ENCODE measurements at places on chromosomes 1 and 21.
A peak's percentile ranks its signal among the peaks of the same experiment; 100 is the strongest.

DNA sequence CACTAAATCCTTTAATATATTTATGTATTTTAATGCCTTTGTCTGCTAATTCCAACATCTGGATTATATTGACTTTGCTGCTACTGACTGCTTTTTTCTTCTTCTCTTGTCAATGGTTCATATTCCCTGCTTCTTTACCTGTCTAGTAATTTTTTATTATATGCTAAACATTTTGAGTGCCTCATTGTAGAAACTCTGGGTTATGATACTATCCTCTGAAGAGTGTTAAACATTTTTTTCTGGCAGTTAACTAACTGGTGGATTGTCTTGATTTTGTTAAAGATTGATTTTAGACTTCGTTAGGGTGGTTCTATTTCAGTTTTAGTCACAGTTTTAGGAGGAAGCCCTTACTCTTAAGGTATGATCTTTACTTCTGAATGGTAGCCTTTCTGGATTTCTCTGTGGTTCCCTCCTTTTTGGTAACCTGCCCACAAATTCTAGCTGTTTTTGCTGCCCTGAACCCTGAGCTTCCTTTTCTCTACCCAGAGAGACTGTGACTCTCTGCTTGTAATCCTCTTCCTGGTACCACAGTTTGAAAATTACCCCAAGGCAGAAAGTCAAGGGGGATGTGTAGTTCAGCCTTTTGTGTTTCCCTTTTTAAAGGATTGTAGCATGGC is 81.9 kb downstream of the DHRS3 start:
- no peaks in the 10 kb centered on the region for H3K27me3 ChIP-seq
- H3K4me3 ChIP-seq, result no peak overlapping the region
- H3K27ac ChIP-seq, result no peak overlapping the region
- no peaks in the 10 kb centered on the region for H3K36me3 ChIP-seq
- no peaks in the 10 kb centered on the region for H3K4me1 ChIP-seq

GRCh38 chr1:110945626-110946025 is 18.1 kb downstream of the LRIF1 start:
- H3K4me3 ChIP-seq, result no peak overlapping the region
- H3K4me1 ChIP-seq, result no peaks in the 10 kb centered on the region
- peaks cover 30% of the 10 kb centered on the region for H3K36me3 ChIP-seq
- no peaks in the 10 kb centered on the region for H3K27me3 ChIP-seq
- no peak overlapping the region for H3K27ac ChIP-seq
- DNase-seq, result no peak

DNA sequence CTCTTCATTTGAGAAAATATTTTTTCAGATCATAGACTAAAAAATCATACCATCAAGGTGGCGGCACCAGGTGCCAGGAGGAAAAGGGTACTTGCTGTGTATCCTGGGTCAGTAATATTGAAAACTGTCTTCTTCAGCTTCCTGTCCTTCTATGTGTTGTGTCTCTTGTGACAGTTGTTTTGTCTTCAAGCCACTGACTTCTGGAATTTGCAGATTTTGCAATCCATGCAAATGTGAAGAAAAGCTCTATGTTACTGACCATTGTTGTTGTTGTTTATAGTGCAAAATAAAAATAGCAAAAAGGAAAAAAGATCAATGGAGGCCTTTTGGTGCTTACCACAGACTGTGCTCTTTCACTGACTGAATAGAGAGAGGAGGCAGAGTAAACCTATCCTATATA is 83.2 kb upstream of the RHOU start:
- no peaks in the 10 kb centered on the region for H3K36me3 ChIP-seq
- DNase-seq, result no peak
- no peaks in the 10 kb centered on the region for H3K4me1 ChIP-seq
- H3K27me3 ChIP-seq, result no peaks in the 10 kb centered on the region

DNA sequence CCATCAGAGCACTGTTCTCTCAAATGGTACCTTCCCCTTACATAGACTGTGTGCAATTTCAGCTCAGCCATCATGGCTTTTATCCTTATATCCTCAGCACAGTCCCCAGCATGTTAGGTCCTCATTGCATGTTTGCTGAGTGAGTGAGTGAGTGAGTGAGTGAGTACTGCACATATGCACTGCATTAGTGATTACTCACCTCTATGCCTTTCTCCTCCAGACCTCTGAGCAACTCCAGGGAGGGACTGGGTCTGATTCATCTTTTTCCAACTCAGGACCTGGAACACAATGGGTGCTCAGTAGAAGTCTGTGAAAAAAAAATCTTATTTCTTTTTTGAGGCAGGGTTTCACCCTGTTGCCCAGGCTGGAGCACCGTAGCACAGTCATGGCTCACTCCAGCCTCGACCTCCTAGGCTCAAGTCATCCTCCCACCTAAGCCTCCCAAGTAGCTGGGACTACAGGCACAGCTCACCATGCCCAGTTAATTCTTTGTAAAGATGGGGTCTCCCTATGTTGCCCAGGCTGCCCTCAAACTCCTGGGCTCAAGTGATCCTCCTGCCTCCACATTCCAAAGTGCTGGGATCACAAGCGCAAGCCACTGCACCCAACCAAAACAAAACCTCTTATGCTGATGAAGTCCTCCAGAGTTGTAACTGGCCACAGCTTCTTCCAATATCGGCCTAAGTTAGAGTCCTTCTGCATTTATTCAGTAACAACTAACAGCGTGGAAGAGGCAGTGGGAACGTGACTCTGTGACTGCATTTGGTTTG is 23.7 kb downstream of the RNU5D-1 start:
- no peak for DNase-seq
- no peaks in the 10 kb centered on the region for H3K36me3 ChIP-seq
- H3K4me1 ChIP-seq, result no peaks in the 10 kb centered on the region
- H3K27me3 ChIP-seq, result no peaks in the 10 kb centered on the region

GRCh38 chr1:182003953-182004586 is 57.4 kb downstream of the ZNF648 start:
- no peak for DNase-seq
- H3K4me3 ChIP-seq, result no peak overlapping the region
- H3K4me1 ChIP-seq, result no peaks in the 10 kb centered on the region
- no peaks in the 10 kb centered on the region for H3K36me3 ChIP-seq
- H3K27ac ChIP-seq, result no peak overlapping the region
- H3K27me3 ChIP-seq, result no peaks in the 10 kb centered on the region

DNA sequence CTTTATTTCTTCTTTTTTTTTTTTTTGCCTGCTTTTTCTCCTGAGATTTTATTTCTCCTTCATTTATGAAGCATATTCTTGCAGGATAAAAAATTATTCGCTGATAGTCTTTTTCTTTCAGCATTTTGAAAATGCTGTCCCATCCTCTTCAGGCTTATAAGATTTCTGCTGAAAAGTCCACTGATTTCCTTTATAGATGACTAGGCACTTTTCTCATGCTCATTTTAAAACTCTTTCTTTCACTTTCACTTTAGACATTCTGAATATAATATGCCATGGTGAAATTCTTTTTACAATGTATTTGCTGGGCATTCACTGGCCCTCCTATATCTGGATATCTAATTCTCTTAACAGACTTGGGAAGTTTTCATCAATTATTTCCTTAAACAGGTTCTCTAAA is 25.5 kb upstream of the GTF2B start:
- peaks cover 32% of the 10 kb centered on the region for H3K36me3 ChIP-seq
- no peak overlapping the region for H3K4me3 ChIP-seq
- H3K4me1 ChIP-seq, result no peaks in the 10 kb centered on the region
- no peak overlapping the region for H3K27ac ChIP-seq

GRCh38 chr1:202037706-202038296 is 27.4 kb downstream of the ELF3 start:
- peaks cover 22% of the 10 kb centered on the region for H3K4me1 ChIP-seq
- no peak overlapping the region for H3K4me3 ChIP-seq
- no peaks in the 10 kb centered on the region for H3K27me3 ChIP-seq
- no peak overlapping the region for H3K27ac ChIP-seq
- no peaks in the 10 kb centered on the region for H3K36me3 ChIP-seq
- no peak for DNase-seq

GRCh38 chr1:71089536-71090270 is 8.9 kb upstream of the ZRANB2 start:
- H3K36me3 ChIP-seq, result no peaks in the 10 kb centered on the region
- no peaks in the 10 kb centered on the region for H3K4me1 ChIP-seq
- H3K27ac ChIP-seq, result peak overlapping the region; percentile 10
- no peak for DNase-seq
- no peak overlapping the region for H3K4me3 ChIP-seq

GRCh38 chr1:219945795-219946194 is 17.4 kb upstream of the SLC30A10 start:
- H3K36me3 ChIP-seq, result no peaks in the 10 kb centered on the region
- H3K27ac ChIP-seq, result no peak overlapping the region
- H3K27me3 ChIP-seq, result no peaks in the 10 kb centered on the region
- H3K4me1 ChIP-seq, result no peaks in the 10 kb centered on the region
- no peak overlapping the region for H3K4me3 ChIP-seq

GRCh38 chr1:23433122-23433521 is 8.6 kb upstream of the TCEA3 start:
- H3K27me3 ChIP-seq, result no peaks in the 10 kb centered on the region
- no peak for DNase-seq
- H3K4me1 ChIP-seq, result no peaks in the 10 kb centered on the region

DNA sequence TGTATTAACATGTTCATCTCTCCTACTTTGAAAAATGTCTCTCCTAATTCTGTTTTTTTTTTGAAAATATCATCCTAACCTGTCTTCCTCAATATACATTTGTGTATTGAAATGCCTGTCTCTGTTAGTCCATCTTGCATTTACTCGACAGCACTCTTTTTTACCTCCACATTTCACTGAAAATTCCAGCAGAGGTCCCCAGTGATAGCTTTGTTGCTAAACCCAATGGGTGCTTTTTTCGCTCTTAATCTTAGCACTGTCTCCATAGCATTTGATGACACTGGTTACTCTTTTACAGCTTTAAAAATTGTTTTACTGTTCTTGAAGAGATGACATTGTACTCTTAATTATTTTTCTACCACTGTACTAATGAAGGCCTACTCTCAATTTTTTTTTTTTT is 10.8 kb downstream of the OSBPL9 start:
- no peak overlapping the region for H3K27ac ChIP-seq
- no peaks in the 10 kb centered on the region for H3K27me3 ChIP-seq
- no peaks in the 10 kb centered on the region for H3K36me3 ChIP-seq
- peaks cover 52% of the 10 kb centered on the region for H3K4me1 ChIP-seq
- DNase-seq, result no peak
- H3K4me3 ChIP-seq, result no peak overlapping the region
